A549 (cell line): ENCODE measurements at places on chromosomes 6 and 20. TPM values are rescaled to one million over a fixed set of nuclear protein-coding genes. Genes with fewer than 3 reads are reported as not detected.
A peak's percentile ranks its signal among the peaks of the same experiment; 100 is the strongest.

GRCh38 chr6:17207281-17207680 is 73.9 kb upstream of the RBM24 start:
- no peak for DNase-seq

The CITED2 gene
- polyA plus RNA-seq: 6.4 to 8.2 TPM (median 6.8 TPM) in 3 replicates

The PRPF6 gene
- 47.2 to 48.9 TPM (median 48.7 TPM) in 3 replicates for polyA plus RNA-seq

The BPIFB1 gene
- polyA plus RNA-seq: not detected in 3 replicates

The BTN1A1 gene
- polyA plus RNA-seq: not detected in 3 replicates

The TREML1 gene
- not detected in 3 replicates for polyA plus RNA-seq

DNA sequence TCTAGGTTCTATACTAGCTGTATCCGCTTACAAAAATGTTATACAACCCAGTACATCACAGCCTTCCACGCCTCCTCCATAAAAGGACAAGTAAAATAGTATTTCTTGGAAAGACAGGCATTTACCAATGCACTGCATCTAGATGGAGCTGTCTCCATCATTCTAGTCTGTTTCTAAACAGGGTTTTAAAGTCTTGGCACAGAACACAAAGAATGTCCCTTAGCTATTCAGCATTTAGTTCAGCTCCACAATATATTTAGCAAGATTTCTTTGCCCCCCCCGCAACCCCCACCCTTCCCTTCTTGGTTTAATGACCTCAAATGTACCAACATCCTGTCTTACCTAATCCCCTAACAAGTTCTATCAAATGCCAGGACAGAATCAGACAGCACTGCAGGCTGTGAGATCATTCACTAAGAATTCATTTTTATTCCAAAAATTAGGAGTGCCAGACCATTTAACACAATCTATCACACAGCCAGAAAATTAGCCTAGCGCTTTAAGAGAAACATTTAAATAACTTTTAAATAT is 198.6 kb downstream of the BACH2 start:
- no peak for DNase-seq

The ZC3H12D gene
- polyA plus RNA-seq: 0.04 to 0.05 TPM (median 0.04 TPM) in 3 replicates

DNA sequence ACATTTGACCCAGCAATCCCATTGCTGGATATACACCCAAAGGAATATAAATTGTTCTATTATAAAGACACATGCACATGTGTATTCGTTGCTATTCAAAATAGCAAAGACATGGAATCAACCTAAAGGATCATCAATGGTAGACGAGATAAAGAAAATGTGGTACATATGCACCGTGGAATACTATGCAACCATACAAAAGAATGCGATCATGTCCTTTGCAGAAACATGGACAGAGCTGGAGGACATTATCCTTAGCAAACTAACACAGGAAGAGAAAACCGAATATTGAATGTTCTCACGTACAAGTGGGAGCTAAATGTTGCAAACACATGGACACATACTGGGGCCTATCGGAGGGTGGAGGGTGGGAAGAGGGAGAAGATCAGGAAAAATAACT is 340.0 kb downstream of the NRN1 start:
- no peak for DNase-seq

The EGFL8 gene
- 2.8 to 3.1 TPM (median 2.9 TPM) in 3 replicates for polyA plus RNA-seq

- DNase-seq: no peak
Measured at GRCh38 chr6:33758815-33759216, 12.1 kb upstream of the IP6K3 start.

The FYN gene
- polyA plus RNA-seq: 3.7 to 5.8 TPM (median 5.1 TPM) in 3 replicates

The CD93 gene
- polyA plus RNA-seq: not detected in 3 replicates

DNA sequence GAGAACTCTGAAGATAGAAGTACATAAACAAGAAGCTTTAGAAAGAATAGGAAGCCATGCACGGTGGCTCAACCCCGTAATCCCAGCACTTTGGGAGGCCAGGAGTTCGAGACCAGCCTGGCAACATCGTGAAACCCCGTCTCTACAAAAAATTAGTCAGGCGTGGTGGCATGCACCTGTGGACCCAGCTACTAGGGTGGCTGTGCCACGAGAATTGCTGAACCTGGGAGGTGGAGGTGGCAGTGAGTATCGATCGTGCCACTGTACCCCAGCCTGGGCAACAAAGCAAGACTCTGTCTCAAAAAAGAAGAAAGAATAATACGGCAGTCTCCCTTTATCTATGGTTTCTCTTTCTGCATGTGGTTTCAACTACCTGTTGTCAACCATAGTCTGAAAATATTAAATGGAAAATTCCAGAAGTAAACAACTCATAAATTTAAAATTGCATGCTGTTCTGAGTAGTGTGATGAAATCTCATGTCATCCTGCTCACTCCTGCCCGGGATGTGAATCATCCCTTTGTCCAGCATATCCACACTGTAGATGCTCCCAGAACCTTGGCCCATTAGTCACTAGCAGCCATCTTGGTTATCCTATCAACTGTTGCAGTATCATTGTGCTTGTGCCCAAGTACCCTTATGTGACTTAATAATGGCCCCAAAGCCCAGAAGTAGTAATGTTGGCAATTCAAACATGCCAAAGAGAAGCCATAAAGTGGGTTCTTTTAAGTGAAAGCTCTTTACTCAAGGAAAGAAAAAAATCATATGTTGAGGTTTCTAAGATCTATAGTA is 22.1 kb downstream of the DEK start:
- no peak for DNase-seq

DNA sequence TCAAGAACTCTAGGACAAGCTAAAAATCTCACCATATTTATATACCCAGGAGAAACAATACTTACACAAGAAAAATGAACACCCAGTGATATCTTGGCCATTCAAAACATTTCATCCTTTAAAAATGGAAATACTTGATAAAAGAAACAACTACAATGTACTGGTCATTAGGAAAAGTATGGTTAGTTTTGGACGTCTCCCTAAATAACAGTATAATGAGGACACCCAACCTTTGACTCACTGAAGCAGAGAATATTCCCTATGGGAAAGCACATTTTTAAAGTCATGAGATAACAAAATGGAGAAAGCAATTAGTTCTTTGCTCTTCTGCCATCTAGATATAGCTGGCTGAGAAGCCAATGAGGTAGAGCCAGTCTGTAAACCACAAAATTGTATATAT is 164.4 kb downstream of the TBX18 start:
- no peak for DNase-seq

The CRIP3 gene
- 2.1 to 2.8 TPM (median 2.4 TPM) in 3 replicates for polyA plus RNA-seq

The ALDH5A1 gene
- polyA plus RNA-seq: 6.9 to 7.2 TPM (median 7.1 TPM) in 3 replicates

The TCF21 gene
- 0.04 to 0.17 TPM (median 0.12 TPM) in 3 replicates for polyA plus RNA-seq

- DNase-seq: peak; percentile 55
Measured at GRCh38 chr6:35727231-35727934, 9.4 kb upstream of the ARMC12 start.

DNA sequence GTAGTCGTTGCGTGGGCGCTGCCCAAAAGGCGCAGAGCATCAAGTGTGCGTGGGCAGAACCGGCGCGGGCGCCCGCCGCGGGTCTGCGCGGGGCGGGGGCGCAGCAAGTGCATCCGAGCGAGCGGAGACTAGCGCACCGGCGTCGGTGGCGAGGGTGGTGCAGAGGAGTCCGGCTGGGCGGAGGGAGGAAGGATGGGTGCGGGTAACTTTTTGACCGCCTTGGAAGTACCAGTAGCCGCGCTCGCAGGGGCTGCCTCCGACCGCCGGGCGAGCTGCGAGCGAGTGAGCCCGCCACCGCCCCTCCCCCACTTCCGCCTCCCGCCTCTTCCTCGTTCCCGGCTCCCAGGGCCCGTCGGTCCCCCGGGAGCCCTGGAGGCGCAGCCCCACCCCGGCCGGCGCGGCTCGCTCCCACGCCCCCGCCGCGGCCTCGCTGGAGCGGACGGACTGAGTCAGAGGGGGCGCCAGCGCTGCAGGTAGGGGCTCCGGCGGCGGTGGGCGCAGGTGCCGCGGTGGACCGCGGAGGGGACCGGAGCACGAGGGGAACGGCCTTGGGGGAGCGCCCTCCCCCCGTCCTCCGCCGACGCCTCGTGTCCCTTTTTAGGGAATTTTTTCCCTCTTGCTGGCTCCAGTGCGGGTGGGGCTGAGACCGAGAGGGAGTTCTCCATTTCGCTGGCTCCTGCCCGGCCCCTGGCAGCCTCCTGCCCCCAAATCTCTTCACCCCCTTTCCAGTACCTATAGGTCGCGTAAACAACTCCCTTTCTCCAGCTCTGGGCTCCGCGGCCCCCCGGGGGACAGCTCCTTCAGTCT is 1.6 kb upstream of the DBNDD2 start:
- no peak for DNase-seq

GRCh38 chr6:3579652-3580175 is 122.9 kb upstream of the SLC22A23 start:
- DNase-seq: no peak

GRCh38 chr20:48984575-48985219 is 61.4 kb upstream of the CSE1L start:
- DNase-seq: no peak

DNA sequence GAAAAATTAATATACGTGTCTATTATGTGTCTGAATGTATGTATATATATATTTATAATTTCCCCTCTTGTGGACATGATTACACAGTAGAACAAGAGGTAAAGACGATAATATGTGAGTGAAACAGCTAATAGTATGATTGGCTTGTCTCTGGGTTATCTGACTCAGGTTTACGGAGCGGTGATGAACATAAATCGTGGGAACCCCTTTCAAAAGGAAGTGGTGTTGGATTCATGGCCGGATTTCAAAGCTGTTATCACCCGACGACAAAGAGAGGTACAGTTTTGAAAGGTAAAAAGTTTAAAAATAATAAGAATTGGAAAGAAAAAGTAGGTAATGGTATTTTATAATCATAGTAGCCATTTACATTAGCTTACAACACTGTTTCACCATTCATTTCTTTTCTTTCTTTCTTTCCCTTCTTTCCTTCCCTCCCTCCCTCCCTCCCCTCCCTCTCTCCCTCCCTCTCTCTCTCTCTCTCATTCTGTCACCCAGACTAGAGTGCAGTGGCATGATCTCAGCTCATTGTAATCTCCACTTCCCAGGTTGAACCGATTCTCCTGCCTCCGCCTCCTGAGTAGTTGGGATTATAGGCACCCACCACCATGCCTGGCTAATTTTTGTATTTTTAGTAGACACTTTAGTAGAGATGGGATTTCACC is 15.9 kb downstream of the GLYATL3 start:
- DNase-seq: no peak

- peak; percentile 33 for DNase-seq
Measured at GRCh38 chr20:20017844-20018185, 653 bp downstream of the NAA20 start.

DNA sequence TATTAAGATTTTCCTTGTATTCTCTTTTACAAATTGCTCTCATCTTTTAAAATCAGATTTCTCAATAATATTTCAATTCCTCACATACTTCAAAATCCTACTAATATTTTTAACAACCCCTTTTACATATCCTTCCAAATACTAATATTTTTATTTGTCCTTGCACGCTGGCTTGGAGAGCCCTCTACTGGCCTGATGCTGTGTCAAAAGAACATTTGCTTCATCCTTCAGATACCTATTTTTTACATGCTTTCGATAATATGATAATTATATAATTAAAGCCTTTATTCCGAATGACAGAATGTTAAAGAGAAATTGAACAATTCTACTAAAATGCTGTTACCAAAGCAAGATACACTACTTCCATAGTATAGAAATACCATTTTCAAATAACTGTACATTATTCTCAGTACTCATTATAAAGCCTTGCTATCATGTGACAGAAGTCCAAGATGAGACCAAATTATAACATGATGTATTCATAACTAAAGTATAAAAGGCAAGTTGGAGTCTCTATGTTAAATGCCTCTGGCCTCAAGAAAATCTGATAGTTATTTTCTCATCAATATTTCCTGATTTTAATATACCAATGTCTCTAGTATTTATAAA is 39.0 kb upstream of the PLN start:
- peak; percentile 2 for DNase-seq

- DNase-seq: no peak
Measured at GRCh38 chr6:13629459-13630116, 14.5 kb downstream of the NOL7 start.

GRCh38 chr20:14407336-14407735 is 69.9 kb upstream of the FLRT3 start:
- DNase-seq: no peak

- no peak for DNase-seq
Measured at GRCh38 chr6:151436300-151436699, 15.6 kb downstream of the RMND1 start.

- DNase-seq: no peak
Measured at GRCh38 chr6:75876152-75876551, 127.1 kb downstream of the MYO6 start.

The RAET1L gene
- 0.18 to 0.22 TPM in 2 of 3 replicates, not detected in the other for polyA plus RNA-seq

DNA sequence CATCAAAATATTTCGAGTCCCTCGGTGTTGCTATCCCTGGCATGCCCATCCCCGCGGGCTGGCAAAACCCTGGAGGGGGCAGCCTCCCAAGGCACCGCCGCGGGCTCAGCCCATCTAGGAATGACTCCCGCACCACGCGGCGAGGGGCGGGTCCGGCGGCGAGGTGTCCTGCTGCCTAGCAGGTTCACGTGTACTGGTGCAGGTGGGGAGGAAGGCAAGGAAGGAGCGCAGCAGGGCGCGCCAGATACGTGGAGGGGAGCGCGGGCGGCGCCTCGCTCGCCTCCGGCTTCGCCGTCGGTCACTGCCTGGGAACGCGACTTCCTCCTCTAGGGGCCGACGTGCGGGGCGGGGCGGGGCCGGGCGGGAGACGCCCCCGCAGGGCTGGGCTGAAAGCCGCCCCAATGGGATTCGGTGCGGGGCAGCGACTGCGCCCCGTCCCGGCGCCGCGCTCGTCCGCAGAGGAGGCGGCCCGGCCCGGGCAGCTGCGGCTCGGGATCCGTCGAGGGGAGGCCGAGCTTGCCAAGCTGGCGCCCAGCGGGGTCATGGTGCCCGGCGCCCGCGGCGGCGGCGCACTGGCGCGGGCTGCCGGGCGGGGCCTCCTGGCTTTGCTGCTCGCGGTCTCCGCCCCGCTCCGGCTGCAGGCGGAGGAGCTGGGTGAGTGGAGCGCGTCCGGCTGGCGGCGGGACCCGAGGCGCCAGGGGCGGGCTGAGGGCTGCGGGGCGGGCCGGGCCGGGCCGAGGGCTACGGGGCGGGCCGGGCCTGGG is at the start of gene DCBLD1:
TSS of gene DCBLD1 (plus strand) at position 435 of the 764 bp plus-strand sequence. CDS start at position 543, 108 bp downstream.
- DNase-seq: peak; percentile 69

- no peak for DNase-seq
Measured at GRCh38 chr6:3664625-3665041, 86.9 kb downstream of the PXDC1 start.

The SLC17A9 gene
- not detected in 3 replicates for polyA plus RNA-seq

DNA sequence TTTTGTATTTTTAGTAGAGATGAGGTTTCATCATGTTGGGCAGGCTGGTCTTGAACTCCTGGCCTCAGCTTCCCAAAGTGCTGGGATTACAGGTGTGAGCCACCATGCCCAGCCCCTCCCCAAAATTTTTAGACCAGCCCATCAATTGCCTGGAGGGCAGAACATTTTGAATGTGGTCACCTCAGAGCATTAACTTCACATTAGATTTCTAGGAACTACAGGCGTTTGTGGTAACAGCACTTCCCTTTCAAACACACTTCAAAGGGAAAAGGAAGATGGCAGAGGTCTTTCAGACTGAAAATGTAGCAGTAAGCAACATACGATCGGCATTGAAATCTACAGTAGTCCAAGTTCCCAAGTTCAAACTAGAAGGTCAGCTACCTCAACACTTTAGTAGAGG is 12.3 kb upstream of the SLA2 start:
- no peak for DNase-seq

The GRM1 gene
- 0.03 to 0.05 TPM in 2 of 3 replicates, not detected in the other for polyA plus RNA-seq

DNA sequence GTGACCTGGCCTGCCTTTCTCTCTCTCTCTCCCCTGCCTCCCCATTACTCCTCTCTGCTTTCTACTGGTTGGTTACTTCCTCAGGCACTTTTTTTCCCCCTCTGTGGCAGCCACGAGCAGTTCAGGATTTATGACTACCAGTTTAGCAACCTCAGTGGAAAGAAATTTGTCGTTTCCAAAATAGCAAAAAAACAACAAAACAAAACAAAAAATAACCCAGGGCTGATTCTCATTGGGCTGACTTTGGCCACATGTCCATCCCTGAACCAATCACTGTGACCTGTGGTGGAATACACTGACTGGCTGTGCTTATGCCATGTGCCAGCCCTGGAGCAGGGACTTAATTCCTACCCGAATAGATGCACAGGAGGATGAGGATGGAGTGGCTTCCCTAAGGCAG is 137.4 kb downstream of the TFAP2C start:
- DNase-seq: no peak
